ENCODE measurements at places on chromosomes 2 and 18.

DNA sequence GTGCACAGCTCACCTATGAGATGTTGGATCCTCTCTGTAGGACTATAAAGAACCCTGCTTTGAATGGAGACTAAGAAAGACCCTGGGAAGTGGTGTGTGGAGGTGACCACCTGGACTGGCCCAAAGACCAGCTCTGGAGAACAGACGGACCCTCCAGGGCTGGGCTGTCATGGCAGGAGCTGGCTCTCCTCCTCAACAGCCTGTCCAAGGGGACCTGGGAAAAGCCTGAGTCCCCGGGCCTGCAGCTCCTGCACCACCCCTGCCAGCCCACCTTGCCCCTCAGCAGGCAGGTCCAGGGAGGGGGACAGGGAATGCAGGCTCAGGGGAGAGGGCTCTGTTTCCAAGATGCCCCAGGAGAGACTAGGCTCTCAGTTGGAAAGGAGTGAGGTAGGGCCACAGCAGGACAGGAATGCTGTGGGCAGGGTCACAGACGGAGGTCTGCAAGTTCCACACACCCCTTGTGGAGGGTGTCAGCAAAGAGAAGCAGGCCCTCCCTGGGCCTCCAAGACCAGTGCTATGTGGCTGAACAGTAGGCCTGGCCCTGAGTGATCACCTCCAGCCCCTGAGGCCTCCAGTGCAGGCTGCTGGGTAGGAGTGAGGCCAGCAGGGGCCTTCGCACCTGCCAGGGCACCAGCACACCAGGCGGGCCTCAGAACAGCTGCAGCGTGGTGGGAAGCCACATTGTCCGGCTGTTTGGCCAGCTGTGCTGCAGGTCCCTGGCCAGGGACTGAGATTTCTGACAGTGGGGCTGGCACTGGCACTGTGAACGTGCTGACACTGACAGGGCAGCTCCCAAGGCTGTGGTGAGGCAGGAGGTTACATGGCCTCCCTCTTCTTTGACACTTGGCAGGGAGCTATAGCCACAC, 86.4 kb upstream of the OTOS start:
- peak; percentile 35 for DNase-seq

- DNase-seq, result no peak
Observed at GRCh38 chr2:167451496-167452289, 563.4 kb downstream of the XIRP2 start.

DNA sequence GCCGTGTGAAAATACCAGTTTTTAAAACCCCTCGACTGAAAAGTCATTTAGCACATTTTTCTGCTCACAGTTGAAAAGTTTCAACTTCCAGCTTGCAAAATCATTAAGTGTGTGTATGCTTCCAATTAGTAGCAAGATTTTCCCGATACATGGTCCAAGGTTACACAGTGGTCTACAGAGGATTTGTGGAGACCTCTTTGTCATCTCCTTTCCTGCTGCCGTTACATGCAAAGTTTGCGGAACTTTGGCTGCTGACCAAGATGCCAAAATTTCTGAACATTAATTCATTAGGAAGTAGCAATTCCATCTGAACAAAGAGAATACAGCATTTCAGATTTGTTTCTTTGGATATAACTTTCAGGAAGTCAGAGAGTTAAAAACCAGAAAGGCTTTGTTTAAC, 474.6 kb downstream of the PLCL1 start:
- DNase-seq, result no peak

DNA sequence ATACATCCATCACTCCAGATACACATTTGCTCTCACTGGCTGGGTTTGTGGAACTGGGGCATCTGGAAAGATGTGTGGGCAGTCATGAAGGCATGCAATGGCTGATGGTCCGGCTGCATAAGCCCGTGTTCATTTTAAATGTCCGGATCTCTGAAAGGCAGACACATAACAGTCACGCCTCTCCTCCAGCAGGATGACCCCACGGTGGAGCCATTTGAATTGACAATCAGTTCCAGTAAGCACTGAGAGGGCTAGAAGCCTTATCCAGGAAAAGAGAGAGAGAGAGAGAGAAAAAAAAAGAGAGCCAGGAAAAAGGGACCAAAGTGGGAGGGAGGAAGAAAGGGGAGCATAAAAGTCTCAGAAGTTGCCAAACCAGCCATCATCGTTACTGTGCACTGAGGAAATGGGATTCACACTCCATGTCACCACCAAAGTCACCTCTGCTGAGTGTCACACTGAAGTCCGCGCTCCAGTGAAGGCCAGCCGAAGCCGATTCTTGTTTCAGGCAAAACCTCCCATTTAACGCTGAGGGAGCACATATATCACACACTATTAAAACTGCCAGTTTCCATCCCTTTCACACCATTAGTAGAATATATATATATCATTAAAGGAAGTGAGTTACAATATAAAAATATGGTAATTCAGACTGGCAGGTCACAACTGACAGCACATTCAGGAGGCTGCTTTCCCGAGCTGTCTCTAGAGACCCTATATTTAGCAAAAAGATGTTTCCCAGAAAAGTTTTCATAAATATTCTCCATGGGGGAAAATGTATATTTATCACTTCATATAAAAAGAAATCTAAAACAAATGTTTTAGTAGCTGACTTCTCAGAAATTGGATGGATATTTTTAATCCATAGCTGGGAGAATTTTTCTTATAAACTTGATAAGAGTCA, 142.0 kb downstream of the ACTR3 start:
- DNase-seq, result no peak

GRCh38 chr2:133265432-133265949, 302.8 kb downstream of the NCKAP5 start:
- DNase-seq, result peak; percentile 88

DNA sequence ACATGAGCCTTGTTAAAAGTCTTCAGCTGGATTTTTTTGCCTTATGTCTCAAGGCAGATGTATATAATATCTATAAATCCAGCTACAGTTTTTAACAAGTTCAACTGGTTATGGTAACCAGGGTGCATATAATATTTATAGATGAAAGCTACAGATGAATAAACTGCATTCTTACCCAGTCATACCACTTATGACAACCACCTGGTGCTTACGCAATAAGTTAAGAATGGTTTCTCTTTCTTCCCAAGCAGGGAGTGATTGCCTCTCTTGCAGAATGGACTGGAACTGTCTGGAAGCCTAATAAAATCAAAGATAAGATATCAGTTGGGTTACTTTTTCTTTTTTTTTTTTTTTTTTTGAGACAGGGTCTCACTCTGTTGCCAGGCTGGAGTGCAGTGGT, 19.6 kb downstream of the DHX57 start:
- DNase-seq, result no peak

- DNase-seq, result no peak
Observed at GRCh38 chr2:126367361-126367760, 288.6 kb upstream of the GYPC start.

DNA sequence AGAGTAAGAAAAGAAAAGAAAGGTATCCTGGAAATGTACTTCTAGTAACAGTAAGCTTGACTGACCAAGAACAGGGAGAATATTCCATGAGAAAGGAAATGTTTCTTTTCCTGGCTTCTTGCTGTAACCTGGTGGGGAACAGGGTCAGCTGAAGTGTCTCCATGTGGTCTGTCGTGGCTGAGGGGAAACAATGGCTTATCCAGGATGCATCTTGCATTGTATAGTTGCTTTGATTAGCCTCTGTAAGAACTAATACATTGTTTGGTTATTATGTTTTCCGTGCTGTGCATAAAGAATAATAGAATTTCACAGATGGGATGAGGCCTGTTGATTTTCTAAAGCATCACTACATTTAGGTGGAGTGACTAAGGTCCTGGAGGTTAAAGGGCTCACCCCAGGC, 4.9 kb downstream of the CREG2 start:
- no peak for DNase-seq

GRCh38 chr2:187302116-187302515, 145.9 kb downstream of the CALCRL start:
- no peak for DNase-seq

- peak; percentile 85 for DNase-seq
Observed at GRCh38 chr18:9017167-9017904, 85.2 kb upstream of the NDUFV2 start.

GRCh38 chr2:237022533-237022932, 63.2 kb upstream of the COPS8 start:
- no peak for DNase-seq

DNA sequence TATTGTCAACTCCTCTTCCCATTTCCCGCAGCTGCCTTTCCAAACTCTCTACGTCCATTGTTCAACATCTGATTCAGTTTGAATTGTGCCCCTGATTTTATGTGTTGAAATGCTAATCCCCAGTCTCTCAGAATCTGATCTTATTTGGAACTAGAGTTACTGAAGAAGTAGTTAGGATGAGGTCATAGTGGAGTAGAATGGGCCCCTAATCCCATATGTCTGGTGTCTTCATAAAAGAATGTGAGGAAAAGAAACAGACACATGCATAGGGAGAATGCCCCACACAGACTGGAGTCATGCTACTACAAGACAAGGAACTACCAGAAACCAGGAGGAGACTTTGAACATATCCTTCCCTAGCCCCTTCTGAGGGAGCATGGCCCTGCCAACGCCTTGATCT, 99.2 kb downstream of the LRP1B start:
- no peak for DNase-seq

DNA sequence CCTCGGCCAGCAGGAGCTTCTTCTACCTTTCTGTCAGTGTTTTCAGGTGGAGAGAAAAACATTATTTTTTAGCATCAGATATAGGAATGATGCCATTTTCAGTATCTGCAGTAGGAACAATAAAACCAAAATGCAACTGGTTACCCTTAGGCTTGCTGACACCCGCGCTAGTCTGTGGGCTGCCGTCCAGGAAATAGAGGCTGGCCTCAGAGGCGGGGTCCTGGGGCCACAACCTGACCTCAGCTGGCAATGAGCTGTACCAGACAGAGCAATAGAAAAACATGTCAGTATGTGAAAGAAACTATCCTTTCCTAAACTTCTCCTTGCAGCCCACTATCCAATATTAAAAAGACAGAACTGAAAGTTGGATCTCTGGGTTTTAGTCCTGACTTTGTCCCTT, 4.6 kb upstream of the ST6GAL2 start:
- DNase-seq, result no peak

DNA sequence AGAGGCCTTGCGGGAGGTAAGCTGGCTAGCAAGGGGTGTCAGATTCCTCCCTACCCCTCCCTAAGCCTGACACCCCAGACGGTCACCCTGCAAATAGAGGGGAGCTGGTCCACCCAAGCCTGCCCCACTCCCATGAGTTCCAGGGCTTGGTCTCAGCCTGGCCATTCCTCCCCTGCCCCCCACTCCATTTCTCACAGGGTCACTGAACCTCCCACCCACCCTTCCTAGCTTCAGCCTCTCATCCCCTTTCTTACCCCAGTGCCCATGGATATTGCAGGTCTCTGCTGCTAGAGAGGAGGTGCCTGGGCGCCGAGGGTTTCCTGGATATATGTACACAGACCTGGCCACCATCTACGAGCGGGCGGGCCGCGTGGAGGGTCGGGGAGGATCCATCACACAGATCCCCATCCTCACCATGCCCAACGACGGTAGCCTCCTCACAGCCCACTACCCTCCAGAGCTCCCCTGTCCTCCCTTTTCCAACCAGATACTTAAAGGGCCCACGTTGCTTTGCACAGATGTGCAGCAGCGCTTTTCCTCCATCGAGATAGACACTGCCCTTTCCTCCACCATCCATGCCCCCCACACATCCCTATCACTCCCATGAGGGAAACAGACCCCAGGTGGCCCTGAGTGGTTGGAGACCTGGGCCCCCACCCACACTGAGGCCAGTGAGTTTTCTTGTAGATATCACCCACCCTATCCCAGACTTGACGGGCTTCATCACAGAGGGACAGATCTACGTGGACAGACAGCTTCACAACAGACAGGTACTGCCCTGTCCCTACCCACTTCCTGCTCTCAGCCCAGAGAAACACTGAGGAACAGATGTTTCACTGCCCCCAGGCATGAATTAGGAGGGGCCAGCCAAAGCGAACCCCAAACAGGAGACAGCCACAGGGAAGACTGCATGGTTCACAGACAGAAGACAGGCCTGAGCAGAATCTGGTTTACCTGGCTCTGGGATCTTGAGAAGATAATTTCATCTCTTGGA, 15.2 kb upstream of the ANKRD53 start:
- DNase-seq, result peak; percentile 8

DNA sequence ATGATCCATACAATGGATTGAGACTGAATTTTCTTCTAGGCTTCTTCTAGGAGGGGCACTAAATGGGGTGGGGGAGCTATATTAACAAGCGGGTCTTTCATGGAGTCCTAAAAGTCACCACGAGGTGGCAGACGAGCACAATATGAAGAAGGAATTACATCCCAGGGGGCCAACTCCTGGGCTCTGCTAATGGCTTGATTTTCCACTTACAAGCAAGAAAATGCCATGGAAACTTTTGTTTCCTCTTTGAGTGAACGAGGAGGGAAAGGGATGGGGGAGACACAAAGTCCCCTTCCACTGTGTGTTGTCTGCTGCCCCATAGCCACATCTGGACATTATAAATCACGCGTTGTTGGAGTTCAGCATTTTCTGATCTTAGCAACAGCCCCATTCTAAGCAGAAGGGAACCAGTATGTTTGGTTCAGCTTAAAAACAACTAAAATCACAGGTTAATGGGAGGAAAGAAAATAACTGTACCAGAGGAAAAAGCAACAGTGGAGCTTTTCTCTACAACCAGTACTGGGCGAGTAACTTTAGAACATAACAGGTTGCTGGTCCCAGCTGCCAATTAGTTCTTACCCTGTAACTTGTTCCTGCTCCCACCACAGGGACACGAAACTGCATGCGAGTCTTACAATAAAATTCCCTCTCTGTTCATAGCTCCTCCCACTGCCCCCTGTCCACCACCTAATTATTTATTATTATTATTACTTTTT, 285.0 kb upstream of the PARD3B start:
- peak; percentile 77 for DNase-seq

GRCh38 chr2:70336552-70336951, 34.7 kb upstream of the FAM136A start:
- DNase-seq, result no peak

DNA sequence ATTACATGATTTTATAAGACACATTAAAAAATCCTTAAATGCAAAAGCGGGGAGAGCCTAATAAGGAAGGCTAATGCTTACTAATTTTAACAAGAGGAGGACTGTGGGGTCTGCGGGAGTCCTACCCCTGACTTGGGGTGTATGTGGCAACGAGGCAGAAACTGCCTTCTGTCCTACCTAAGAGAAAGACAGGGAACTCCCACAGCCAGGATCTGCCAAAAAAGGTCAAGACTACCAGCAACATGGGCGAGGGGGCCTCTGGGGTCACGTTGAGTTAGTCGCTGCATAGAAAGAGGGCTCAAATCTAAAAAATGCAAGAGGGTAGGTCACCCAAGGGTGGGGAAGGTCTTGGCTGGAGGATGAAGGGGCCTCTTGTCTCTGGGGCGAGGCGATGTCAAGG, 529 bp upstream of the AMER3 start:
- no peak for DNase-seq

DNA sequence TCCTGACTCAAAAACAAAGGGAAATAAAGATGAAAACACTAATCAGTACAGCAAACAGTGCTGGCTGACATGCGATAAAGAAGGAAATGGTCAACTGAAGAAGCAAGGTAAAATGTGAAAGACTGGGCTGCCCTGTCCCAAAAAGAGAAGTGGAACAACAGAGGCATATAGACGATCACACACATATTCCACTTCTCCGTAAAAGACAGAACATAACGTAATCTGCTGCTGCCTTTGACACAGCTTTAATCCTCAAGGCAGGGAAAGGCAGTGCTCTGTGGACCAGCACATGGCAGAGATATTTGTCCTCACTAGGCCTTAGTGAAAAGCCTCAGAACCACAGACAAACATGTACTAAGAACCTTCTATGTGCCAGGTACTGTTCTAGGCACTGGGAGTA, 24.3 kb upstream of the REL start:
- no peak for DNase-seq

GRCh38 chr2:20758997-20759396, 63.9 kb downstream of the LDAH start:
- DNase-seq, result no peak

- DNase-seq, result no peak
Observed at GRCh38 chr2:53033411-53033810, 734.2 kb upstream of the CHAC2 start.

Measured in adrenal gland (tissue), 19 donors.